NCI-H1105 treated with DMSO at 0.1 percent for 48 hours (cell line): ENCODE measurements at places on chromosomes 7 and 10.
A peak's percentile ranks its signal among the peaks of the same experiment; 100 is the strongest.

GRCh38 chr7:154640266-154640865 is 362.6 kb downstream of the PAXIP1 start:
- no peak for DNase-seq

DNA sequence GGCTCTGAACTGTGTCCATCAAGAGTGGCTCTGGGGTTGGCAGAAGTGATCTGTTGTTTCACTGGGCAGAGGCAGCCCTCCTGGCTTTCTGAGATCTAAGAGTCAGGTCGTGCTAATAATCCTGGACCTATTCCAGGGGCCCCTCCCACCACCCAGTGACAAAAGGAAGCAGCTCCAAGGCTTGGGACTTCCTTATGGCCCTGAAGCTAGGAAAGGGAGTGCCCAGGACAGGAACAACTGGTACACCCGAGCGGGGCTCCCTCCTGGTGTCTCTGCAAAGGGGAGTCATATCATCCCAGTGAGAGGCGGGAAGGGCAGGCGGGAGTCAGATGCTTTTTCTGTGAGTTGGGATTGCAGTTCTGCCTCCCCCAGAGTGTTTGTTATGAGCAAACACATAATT is 32.3 kb downstream of the RPS24 start:
- peak; percentile 41 for DNase-seq

DNA sequence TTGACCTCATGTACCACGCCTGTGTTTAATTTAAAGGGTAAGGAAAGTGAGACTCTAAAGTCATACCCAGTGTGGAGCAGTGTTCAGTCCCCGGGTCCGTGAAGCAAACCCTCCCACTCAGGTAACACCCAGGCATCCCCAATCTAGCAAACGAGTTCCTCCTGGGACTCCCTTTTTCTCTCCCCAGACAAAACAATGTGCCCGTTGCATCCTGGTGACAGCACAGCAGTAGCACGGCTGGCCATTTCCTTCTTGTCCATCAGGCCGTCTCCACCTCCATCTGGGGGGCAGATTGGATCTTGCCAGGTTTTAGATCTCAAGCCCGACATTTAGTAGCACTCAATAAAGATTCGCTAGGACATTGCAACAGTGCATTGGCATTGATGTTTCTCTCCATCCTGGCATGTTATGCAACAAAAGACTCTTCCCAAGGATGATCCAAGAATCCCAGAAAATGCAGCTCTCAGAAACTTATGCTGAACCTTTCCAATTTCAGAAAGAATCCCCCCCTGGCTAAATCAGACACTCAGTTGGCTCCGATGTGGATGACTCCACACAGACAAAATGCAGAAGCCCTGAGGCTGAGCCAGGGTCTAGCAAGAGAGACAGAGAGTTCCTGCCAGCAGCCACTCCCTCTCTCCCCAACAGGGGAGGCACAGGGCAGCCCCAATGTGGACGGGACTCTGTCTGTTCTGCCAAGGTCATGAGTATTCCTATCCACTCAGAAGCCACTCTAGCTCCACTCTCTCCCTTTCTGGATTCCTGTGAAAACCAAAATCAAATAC is 274.5 kb upstream of the MGMT start:
- no peak for DNase-seq

DNA sequence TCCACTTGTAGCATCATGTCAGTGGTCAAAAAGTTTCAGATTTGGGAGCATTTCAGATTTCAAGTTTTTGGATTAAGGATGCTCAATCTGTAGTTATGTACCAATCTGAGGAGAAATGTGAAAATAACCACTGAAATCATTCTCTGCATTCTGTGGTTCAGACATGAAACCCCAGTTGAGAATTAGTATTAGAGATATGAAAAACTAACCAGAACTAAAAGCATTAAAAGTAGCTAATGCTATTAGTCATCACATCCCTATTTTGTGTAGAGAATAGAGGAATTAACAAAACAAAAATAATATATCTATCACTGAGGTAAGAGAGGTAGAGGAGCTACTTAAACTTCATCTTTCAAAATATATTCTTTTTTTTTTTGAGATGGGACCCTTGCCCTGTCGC is 28.0 kb downstream of the MICU1 start:
- no peak for DNase-seq

DNA sequence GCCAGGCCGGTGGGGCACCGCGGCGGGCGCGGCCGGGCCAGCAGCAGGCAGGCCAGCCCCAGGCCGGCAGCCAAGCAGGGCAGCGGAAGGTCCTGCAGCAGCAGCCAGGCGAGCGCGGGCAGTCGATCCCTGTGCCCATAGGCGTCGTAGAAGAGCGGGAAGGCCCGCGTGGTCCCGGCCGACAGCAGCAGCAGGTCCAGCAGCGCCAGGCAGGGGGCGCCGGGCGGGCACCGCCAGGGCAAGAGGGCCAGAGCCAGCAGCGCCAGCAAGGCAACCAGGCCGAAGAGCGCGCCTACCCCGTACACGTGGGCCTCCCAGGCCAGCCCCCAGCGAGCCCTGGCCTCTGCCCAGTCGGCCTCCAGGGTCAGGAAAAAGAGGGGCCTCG is 8.4 kb upstream of the RBM28 start:
- DNase-seq = no peak

GRCh38 chr7:30133736-30134610 is 813 bp upstream of the MTURN start:
- DNase-seq = no peak

DNA sequence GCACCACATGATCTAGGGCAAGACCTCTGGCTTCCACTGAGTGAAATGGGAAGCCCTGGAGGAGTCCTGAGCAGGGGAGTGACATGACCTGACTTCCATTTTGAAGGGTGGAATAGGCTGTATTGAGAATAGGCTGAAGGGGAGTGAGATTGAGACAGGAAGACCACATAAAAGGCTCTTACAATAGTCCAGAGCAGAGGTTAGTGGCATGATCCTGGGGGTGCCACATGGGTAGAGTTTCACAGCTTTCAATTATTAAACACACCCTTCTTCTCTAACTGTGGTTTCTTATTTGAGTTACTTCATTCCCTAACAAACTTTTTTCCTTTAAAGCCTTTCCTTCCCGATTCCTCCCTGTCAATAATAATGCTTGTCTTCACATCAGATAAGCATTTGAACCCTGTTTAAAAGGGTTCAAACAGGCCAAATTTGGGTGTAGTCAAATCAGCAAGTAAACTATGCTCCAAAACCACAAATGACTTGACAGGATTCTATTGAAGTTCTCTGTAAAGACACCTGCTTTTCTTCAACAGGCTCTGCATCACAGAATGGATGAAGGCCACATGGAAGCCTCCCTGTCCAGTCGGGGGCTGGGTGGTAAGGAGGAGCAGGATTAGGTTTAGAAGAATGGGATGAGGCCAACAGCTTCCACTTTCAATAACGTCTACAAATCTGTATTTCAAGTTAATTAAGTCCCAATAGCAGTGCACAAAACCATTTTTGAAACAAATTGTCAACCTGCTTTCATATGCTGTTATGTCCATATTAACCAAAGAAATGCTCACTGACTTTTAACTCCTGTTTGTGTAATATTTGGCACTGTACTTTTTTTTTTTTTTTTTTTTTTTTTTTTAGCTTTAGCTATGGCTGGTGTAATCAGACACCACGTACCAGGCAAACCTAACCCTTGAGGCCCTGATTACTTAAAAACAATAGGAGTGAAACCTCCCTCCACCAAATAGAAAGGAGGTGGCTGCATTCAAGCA is 131.9 kb downstream of the NRCAM start:
- DNase-seq = peak; percentile 13

DNA sequence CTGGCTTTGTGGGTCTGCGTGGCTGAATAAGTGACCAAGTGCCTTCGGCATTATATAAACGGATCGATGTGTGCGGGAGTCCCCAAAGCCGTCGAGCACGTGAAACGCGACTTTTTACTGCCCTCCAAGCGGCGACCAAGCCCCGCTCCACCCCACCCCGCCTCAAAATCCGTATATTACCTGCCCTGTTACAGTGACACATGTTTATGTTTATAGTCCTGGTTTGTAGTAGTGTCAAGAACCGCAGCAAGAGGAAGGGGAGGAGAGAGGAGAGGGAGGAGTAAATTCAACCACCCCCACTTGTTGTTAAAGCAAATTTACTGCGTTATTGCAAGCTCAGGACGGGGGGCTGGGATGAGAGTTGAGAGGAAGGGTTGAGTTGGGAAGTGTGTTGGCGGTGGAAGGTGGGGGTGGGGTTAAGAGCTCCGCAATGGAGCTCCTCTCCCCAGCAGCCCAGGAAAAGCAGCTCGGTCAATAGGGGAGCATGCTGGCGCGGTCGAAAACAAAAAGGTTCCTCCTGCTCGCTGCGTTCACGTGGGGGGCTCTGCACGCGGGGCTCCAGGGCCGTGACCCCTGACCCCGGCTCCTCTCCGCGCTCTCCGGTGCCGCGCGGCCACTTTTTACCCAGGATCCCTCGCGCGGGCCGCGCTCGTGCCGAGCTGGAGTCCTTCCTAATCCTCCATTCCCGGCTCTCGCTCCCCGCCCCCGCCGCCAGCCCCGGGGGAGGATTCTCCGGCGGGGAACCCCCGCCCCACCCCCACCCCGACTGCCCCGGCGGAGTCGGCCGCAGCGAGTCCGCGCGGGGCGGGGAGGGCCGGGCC is at the start of gene SKIDA1:
SKIDA1 (minus strand) TSS at position 316 of the 821 bp plus-strand sequence. CDS start 7,860 bp downstream, outside the sequence.
- peak; percentile 89 for DNase-seq

DNA sequence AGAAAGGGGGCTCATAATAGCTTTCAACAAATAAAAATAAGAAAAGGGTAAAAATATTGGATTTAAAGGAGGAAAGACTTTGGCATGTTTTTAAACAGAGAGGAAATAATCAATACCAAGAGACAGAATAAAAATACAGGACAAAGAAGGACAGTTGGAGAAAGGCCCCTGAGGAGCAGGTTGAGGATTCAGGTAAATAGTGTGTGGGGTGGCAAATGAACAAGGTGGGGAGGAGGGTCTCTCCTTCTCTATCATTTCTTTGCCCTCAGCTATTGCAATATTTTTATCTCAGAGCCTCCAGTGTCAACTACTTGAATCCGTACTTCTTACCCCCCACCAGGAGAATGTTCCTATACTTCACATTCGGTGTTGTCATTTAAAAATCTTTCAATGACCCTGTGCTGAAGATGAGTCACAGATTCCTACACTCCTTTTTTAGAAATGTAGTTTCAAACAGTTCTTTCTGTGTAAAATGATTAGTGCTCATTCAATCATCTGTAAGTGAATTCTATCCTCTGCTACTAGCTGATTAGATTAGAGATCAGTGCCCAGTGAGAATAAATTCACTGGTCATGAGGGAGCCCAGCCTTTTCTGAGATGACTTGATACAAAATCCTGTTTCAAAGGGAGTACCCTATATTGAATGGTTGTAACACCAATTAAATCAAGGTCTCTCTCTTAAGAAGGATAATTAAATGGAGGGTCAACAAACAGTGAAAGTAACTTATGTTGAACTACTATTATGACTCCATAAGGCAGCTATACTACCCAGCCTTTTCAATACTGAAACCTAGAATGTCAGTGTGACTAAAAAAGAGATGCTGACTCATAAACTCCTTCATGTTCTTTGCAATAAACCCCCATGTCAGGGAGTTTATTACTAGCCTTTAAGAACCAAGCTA is 50.4 kb upstream of the WNT16 start:
- no peak for DNase-seq

DNA sequence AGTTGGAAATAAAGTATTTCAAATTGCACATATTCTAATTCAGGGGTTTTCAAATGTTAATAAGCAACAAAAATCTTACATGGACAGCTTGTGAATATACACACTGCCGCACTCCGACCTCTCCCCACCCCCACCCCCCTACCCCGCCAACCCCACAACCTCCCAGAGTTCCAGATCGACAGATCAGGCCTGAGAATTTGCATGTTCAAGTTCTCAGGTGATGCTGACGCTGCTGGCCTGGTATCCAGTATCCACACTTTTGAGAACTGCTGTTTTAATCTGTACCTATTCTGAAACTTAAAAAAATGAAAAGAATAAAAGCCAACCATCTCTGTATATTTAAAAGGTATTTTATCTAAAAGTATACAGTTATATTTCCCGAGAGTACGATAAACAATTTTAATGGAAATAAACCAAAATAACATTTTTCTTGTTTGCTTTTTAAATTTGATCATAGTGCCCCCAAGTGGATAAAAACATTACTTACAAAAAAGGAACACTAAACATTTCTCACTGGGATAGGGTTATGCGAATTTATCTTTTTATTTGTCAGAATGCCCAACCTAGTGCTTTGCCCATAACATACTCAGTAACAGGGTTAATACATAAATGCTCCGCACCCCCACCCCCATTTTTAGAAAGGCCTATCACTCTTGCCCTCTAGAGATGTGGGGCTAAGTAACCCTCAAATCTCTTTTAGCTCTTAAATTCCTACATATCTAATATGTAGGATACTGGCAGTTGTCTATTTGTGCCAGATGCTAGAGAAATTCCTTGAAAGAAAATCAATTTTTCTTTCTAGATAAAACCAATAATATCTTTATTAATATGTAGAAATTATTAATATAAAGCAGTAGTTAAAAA is 166.3 kb downstream of the RNF133 start:
- peak; percentile 22 for DNase-seq

GRCh38 chr10:87605628-87606251 is 53.9 kb upstream of the PAPSS2 start:
- no peak for DNase-seq

GRCh38 chr7:38751416-38751815 is 120.2 kb upstream of the AMPH start:
- DNase-seq = no peak

DNA sequence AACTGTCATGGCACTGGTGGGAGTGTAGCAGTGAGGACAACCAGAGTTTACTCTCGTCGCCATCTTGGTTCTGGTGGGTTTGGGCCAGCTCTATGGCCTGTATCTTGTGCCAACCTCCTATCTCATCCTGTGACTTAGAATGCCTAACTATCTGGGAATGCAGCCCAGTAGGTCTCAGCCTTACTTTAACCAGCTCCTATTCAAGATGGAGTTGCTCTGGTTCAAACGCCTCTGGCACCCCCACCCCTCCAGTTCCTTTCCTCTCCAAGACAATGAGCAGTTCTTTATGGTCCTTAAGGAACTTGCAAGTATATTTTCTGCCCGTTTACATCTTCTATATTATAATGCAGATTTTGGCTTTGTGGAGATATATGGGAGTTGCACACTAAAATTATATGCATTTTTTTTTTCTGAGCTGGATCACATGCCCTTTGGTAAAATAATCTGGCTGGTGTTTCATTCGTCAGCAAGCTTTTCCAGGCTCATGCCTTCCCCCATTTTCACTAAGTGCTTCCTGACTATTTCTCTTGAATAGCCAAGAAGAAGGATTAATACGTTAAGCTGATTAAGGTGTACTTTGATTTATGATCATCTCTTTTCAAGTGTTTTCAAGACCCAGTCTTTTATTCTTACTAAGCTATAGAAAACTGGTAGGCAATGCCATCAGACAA is 11.2 kb upstream of the WIPF3 start:
- DNase-seq = no peak

DNA sequence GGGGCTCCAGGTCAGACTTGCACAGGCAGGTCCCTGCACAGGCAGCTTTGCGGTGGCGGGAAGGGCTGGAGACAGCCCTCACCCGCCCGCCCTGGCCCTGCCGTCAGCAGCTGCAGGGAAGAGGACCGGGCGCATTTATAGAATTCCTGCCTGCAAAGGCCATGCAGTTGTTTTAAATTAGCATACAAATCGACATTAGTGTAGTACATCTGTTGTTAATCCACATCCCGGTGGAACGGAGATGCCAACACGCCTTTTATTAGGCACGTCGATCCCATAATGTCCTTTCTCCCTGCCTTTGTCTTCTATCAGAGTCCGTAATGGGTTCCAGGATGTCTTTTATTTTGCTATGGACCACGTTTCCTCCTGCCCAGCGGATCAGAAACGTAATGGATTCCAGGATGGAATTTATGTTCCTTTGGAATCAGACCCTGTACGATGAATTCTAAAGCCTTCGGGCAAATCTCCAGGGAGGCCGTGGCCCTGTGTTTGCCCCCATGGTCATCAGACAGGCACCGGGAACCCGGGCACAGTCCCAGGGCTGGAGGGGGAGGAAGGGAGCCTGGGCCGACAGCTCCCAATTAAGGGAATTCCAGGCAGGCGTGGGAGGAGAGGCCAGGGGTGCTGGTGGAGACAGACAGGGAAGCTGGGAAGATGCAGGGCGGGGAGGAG is 123.9 kb downstream of the COL26A1 start:
- DNase-seq = no peak
